ENCODE measurements at places on chromosomes 1 and 21. TPM values are rescaled to one million over a fixed set of nuclear protein-coding genes. Genes with fewer than 3 reads are reported as not detected.

Gene TINAGL1
- polyA plus RNA-seq: 31.0 TPM

Gene FRRS1
- 10.7 TPM for polyA plus RNA-seq

Gene SMG5
- 63.4 TPM for polyA plus RNA-seq

Gene RPTN
- polyA plus RNA-seq: not detected

Gene GBP5
- polyA plus RNA-seq: 0.28 TPM

Gene ZNF648
- polyA plus RNA-seq: 0.63 TPM

Gene PRAMEF9
- polyA plus RNA-seq: not detected

Gene RNF187
- polyA plus RNA-seq: 68.3 TPM

Gene TNFAIP8L2
- 1.6 TPM for polyA plus RNA-seq

Gene LAPTM5
- 12.7 TPM for polyA plus RNA-seq

Gene DISC1
- 5.4 TPM for polyA plus RNA-seq

Gene S100A12
- polyA plus RNA-seq: not detected

Gene RGSL1
- not detected for polyA plus RNA-seq

Gene ITGB2
- 11.8 TPM for polyA plus RNA-seq

Gene TMPRSS15
- 0.50 TPM for polyA plus RNA-seq

Gene C1orf141
- polyA plus RNA-seq: 0.13 TPM

Gene ZNF593OS
- 1.4 TPM for polyA plus RNA-seq

Gene CCDC17
- polyA plus RNA-seq: 1.3 TPM

Gene GJA4
- 11.2 TPM for polyA plus RNA-seq

Gene HES4
- 13.8 TPM for polyA plus RNA-seq

Gene AMY2B
- 75.7 TPM for polyA plus RNA-seq

Gene ASAP3
- 40.1 TPM for polyA plus RNA-seq

Gene GPR161
- 21.7 TPM for polyA plus RNA-seq

Gene RGS16
- polyA plus RNA-seq: 0.96 TPM

Gene ZNF691
- polyA plus RNA-seq: 21.2 TPM

Gene OPTC
- not detected for polyA plus RNA-seq

Gene C1QC
- 8.8 TPM for polyA plus RNA-seq

Gene OR6N1
- polyA plus RNA-seq: not detected

Gene GPR137B
- 43.4 TPM for polyA plus RNA-seq

Gene CADM3
- polyA plus RNA-seq: 0.20 TPM

Gene PLK3
- polyA plus RNA-seq: 5.9 TPM

Gene AMPD1
- not detected for polyA plus RNA-seq

Gene TMEM183A
- polyA plus RNA-seq: 73.9 TPM

Data from left kidney (tissue), 8 donors.